Endothelial cell (in vitro differentiated cells): ENCODE measurements at places on chromosomes 6 and 20.

DNA sequence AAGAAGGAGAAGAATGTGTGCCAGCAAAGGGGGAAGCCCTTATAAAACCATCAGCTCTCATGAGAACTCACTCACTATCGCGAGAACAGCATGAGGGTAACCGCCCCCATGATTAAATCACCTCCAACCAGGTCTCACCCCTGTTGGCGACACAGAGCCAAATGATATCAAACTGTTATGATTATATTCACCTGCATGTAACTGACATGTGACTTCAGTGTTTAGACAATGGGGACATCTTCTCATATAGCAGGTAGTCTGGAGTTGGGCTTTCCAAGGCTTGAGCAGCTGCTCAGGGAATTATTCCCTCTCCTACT lies 115.2 kb downstream of the SASH1 start:
- no peak for DNase-seq

DNA sequence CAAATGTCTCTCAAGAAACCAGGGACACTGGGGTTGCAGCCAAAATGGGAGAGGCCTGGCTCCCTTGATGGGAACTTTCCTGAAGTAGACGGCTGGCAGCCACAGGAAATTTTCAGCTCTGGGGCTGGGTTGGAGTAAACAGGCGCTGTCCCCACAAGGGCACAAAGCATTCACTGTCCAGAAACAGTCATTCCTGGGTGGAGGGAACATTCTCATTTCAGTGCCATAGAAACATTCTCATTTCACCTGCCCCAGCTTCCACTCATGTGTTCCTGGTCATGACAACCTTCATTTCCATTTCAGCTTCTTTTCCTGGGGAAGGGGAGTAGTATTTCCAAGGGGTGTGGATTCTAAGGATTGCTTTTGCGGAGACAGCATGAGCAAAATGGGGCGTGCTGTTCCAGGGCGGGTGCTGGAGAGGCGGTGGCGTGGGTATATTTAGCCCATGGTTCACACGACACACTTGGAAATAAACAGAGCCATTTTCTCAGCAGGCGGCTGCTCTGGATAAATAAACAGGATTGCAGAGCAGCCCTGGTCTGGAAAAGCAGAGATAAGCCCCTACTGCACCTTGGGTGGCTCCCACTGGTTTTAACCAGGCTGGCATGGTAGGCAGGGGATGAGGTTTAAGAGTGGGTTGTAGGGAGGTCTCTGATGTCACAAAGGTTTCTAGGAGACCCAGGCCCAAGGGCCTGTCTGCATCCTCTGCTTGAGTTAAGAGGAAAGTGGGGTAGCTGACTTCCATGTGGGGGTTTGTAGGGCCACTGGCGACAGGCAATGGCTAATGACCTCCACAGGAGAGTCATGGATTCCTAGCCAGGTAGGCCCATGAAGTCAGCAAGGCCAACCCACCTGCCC lies 32.9 kb downstream of the COX4I2 start:
- DNase-seq, result no peak

- DNase-seq, result no peak
These were observed 78.4 kb downstream of the GMPR start for GRCh38 chr6:16316741-16317251.

GRCh38 chr6:71402096-71402495 lies 113.5 kb downstream of the OGFRL1 start:
- DNase-seq, result no peak

DNA sequence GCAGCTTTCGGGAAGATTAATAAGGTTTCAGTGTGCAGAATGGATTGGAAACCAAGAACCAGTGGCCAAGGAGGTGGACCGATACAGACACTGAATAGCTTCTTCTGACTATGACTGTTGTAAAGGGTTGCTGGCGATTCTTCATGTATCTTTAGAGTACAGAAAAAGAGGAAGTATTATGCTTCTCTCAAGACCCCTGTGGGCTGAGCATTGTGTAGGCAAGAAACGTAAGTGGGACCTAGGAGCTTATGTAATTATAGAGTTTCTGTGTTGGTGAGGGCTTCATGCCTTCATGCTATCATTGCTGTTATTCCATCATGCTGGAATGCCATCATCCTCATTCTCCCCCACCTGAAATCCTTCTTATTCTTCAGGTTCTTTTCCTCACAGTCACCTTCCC lies 105.4 kb upstream of the AKIRIN2 start:
- DNase-seq, result no peak

DNA sequence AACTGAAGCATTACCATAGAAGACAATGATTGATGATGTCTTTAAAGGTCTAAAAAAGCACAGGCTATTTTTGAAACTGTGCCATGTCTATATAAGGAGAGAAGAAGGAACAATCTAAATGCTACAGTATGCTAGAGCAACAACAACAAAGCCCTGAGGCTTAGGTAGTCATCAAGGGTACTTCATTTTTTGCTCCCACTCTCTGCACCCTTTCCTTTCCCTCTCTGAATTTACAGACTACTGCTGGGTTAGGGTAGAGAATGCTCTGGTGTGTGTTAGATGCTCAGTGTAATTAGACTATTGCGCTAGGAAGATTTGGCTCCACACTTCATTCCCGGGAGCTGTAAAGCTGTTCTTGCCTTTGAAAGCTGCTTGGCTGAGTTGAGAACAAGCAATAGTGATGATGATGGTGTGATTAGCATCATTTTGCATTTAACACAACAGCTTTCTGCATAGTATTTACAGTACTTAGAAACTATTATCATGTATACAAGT lies 1262.5 kb upstream of the CITED2 start:
- DNase-seq, result no peak
